ENCODE measurements at places on chromosomes 7 and 10. TPM values are rescaled to one million over a fixed set of nuclear protein-coding genes. Genes with fewer than 3 reads are reported as not detected.
A peak's percentile ranks its signal among the peaks of the same experiment; 100 is the strongest.

GRCh38 chr10:121426307-121426706 is 171.9 kb downstream of the FGFR2 start:
- no peak for DNase-seq

DNA sequence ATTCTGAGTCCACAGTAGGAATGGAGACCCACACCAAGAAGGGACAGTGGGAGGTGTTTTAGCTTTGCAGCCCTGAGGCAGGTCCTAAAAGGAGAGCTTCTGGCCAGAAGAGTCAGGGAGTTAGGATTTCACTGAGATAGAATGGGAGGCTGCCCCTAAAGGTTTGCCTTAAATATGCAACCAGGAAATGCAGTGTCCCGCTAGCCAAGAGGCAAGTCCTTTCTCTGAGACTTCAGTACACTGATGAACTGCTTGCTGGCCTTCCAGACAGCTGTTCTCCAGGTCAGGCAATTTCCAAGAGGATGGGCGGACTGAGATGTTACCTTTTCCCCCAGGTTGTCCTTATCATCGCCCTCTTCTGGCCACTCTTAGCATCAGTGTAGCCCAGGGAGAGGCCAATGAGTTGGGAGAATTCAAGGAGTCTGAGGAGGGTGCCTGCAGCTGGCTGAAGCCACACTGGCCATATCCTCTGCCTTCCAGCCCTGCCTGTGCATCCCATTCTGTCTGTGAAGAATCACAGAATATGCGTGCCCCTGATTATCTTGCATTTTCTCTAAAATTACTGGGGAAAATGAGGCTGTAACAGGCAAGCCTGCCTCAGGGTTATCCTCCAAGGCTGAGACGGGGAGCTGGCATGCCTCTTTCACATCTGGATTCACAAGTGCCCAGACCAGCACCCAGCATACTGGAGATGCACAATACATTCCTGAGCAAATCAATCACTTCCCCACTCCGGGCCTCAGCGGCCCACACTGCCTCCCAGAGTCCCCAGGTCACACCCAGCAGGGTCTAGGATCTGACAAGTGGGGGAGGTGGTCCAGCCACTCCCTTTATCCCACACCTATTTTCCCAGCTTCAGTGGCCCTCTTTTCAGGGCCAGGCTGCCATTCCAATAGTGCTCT is 2.4 kb downstream of the TLL2 start:
- peak; percentile 48 for DNase-seq

GRCh38 chr7:102009628-102010027 is 192.2 kb downstream of the CUX1 start:
- DNase-seq: no peak

DNA sequence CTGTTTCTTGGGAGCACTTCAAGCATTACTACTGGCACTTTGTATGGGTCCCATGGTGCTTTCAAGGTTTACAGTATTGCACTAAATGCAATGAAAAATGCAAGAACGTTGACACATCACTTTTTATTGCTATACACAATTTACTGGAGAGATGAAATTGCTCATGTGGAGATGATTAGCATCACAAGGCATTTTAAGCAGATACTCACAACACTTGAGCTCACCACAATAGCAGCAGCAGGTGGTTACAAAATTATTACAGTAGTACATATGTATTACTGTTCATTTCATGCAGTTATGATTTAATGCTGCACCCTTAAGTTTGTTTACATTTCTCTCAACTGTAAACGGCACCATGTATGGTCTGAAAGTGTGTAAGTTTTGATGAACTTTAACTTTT is 537.7 kb downstream of the GRM8 start:
- DNase-seq: no peak

DNA sequence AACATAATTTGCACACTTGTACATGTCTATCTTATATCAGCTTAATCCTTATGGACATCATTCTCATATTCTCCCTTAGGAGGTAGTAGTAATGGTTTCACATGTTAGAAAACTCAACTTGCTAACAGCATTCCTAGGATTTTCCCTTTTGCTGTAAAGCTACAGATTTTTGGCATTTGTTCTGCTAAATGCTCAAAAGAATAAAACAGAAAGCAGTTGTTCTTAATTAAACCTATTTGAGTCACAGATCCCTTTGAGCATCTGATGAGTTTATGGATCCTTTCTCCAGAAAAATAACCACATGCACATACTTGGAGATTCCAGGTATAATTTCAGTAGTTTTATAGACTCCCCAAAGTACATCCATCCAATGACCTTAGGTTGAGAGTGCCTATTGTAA is 122.9 kb upstream of the BET1 start:
- no peak for DNase-seq

GRCh38 chr7:33392148-33392547 is 262.8 kb downstream of the BBS9 start:
- no peak for DNase-seq

DNA sequence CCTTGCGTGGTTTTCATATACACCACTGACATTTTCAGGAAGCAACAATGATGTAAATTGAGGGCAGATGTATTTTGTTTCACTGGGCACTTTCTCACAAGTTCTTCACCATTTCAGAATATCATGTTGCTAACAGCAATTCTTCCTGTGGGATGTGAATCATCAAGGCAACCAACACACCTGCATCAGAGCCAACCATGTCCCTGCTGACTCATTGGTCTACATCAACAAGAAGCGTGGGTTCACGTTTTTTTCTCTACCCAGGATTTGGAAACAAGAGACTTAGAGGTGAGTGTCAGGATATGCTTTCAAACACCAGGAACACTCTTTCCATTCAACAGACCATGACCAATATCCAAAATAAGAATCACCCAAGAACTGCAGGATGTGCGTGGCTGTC is 203.9 kb downstream of the TEX36 start:
- no peak for DNase-seq

DNA sequence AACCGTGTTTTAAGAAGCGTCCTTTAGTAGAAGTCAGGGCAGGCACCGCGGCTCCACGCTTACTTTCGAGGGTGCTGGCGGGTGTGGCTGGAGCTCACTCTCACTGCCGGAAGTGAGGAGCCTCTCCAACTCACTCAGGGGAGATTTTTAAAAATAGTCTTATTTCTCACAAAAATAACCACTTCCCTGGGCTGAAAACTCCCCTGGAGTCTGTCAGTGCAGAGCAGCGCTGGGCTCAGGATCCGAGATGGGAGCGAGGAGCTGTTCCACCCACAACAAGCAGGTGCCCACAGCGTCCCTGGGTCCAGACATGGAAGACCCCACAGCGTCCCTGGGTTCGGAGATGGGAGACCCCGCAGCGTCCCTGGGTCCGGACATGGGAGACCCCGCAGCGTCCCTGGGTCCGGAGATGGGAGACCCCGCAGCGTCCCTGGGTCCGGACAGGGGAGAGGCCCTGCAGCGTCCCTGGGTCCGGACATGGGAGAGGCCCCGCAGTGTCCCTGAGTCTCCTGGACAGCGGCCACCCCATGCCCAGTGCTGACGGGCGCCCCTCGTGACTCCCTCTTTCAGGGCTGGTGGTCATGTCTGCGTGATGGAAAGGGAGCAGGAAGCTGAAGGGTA is 51.2 kb downstream of the VIPR2 start:
- no peak for DNase-seq

DNA sequence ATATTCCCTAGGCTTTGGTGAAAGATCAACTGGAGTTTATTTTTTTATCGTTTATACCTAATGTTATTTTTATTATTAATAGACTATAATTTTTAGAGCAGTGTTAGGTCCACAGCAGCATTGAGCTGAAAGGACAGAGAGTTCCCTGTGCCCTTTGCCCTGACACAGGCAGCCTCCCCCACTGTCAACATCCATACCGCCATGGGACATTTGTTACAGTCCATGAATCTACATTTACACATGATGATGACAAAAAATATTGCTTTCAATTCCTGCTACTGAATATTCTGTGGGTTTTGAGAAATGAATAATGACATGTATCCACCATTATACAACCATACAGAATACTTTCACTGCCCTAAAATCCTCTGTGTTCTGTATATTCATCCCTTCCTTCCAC is 1297.5 kb upstream of the SORCS1 start:
- no peak for DNase-seq

GRCh38 chr7:101547916-101548661 is 81.0 kb downstream of the MYL10 start:
- DNase-seq: no peak

- no peak for DNase-seq
Observed at GRCh38 chr7:49151146-49151545, 226.8 kb downstream of the CDC14C start.

DNA sequence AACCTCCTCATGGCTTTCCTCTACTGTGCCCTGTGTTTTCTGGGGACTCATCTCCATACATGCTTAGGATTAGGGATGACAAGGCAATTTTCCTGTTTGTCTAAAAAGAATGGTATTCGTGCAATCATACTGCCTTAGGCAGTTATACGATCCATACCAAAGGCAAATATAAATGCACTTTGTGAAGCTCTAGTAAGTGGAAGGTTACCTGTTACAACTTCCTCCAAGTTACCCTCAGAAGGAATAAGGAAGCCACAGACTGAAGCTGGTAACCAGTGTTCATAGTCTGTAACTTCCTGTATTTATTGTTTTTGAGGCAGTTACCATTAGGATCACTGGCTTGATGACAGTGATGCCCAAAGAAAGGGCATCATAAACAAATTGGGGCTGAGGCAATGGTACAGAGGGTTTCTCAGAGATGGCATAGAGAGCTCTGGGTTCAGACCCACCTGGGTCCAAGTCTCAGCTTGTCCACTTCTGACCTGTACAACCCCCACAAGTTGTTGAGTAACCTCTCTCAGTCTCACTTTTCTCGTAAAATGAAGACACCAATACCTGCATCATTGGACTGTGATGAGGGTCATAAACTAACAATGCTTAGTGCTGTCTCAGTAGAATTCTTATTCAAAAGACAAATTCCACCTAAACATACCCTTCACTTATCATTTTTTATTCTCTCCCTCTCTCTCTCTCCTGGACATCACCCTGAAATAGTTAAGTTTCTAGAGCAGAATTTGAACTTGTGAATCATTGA is 138.2 kb downstream of the ELMO1 start:
- no peak for DNase-seq

GRCh38 chr10:49532461-49532860 is 6.5 kb downstream of the ERCC6 start:
- no peak for DNase-seq

- DNase-seq: no peak
Observed at GRCh38 chr7:20323595-20323994, 7.1 kb upstream of the ITGB8 start.

DNA sequence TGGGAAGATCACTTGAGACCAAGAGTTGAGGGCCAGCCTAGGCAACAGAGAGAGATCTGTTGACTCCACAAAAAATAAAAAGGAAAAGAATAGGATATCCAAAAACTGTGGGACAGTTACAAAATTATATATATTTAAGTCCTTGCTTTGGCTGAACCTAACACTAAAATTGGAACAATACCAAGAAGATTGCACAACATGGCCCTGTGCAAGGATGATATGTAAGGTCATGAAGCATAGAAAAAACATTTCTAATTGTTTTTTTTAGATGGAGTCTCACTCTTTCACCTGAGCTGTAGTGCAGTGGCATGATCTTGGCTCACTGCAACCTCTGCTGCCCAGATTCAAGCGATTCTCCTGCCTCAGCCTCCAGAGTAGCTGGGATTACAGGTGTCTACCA is 139.0 kb downstream of the TPST1 start:
- DNase-seq: no peak

GRCh38 chr7:76080204-76080603 is 32.3 kb downstream of the MDH2 start:
- no peak for DNase-seq

DNA sequence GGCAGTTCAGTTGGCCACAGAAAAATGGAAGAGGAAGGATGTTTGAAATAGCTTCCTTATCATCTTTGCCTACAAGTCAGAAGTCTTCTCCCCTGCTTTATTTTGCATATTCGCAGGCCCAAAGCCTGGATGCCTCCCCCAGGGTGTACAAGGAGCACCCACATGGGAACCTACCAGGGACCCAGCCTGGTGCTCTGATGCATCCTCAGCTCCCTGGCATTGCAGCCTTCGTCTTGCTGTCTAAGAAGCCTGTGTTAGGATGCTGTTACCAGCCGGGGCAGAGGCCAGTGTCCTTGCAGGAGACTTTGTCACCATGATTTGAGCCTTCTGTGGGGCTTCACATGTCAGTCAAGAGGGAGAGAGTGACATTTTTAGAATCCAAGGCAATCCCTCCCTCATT is 27.0 kb upstream of the GPR26 start:
- no peak for DNase-seq

- DNase-seq: no peak
Observed at GRCh38 chr10:125057158-125058001, 103.0 kb downstream of the CTBP2 start.

DNA sequence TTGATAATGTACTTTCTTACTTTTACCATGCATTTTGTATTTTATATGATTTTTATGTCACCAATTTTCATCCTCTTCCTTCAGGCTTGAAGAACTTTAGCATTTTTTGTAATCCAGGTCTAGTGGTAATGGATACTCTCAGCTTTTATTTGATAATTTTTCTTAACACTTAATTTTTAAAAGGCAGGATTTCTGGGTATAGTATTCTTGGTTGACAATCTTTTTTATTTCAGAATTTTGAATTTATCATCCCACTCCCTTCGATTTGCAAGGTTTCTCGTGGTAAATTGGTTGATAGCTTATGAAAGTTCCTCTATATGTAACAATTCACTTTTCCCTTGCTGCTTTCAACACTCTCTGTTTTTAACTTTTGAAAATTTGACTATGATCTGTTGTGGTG is 363.7 kb downstream of the HTR7 start:
- DNase-seq: no peak

Gene AKR1C4
- total RNA-seq: not detected

Gene VWA2
- total RNA-seq: 0.77 TPM

Gene GIMAP7
- 0.33 TPM for total RNA-seq

Gene PTPRN2
- 1.1 TPM for total RNA-seq

Gene TAS2R41
- not detected for total RNA-seq
